Liver (tissue), 10 donors: ENCODE measurements at places on chromosomes 2 and 18. TPM values are rescaled to one million over a fixed set of nuclear protein-coding genes. Genes with fewer than 3 reads are reported as not detected.

Gene OR6B2
- not detected for total RNA-seq

Gene RMDN2
- total RNA-seq = 7.9 TPM

Gene PROC
- total RNA-seq = 376 TPM

Gene PSTPIP2
- total RNA-seq = 14.7 TPM

Gene PCGF1
- 3.3 TPM for total RNA-seq

Gene LINC00305
- total RNA-seq = not detected

Gene CD8B
- total RNA-seq = 0.17 TPM

Gene GCA
- 23.4 TPM for total RNA-seq

Gene GAD1
- total RNA-seq = 0.19 TPM

Gene ALK
- under 0.01 TPM for total RNA-seq

Gene HRH4
- 0.17 TPM for total RNA-seq

Gene SP3
- total RNA-seq = 55.4 TPM

Gene UGT1A5
- total RNA-seq = 1.6 TPM

Gene CNDP1
- 0.09 TPM for total RNA-seq

Gene CCDC85A
- total RNA-seq = 0.17 TPM

Gene DYTN
- not detected for total RNA-seq

Gene AOX1
- 1,131 TPM for total RNA-seq

Gene RPRM
- total RNA-seq = not detected

Gene CPS1
- 930 TPM for total RNA-seq
